ENCODE measurements at places on chromosomes 1 and 21.

DNA sequence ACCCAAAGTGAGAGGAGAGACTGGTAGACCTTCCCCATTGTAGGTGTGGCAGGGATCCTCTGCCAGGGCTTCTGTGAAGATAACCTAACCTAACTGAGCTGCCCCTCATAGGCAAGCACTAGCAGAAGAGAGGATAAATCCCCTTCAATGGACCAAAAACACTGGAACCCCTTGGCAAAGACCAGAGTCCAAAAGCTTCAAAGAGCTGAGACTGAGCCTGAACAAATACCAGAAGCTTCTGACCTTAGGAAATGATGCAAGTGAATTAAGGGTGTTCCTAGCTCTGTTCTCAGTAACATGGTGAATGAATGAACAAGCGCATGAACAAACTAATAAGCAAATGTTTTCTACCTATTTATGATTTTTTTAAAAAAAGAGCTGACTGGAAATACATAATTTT lies 123.2 kb downstream of the RRAGC start:
- DNase-seq, result no peak

- no peak for DNase-seq
Observed at GRCh38 chr1:7677111-7677510, 94.0 kb upstream of the VAMP3 start.

- DNase-seq, result no peak
Observed at GRCh38 chr1:209379280-209379679, 204.2 kb upstream of the CAMK1G start.

- DNase-seq, result no peak
Observed at GRCh38 chr1:159428536-159428935, 3.5 kb upstream of the OR10J4 start.

DNA sequence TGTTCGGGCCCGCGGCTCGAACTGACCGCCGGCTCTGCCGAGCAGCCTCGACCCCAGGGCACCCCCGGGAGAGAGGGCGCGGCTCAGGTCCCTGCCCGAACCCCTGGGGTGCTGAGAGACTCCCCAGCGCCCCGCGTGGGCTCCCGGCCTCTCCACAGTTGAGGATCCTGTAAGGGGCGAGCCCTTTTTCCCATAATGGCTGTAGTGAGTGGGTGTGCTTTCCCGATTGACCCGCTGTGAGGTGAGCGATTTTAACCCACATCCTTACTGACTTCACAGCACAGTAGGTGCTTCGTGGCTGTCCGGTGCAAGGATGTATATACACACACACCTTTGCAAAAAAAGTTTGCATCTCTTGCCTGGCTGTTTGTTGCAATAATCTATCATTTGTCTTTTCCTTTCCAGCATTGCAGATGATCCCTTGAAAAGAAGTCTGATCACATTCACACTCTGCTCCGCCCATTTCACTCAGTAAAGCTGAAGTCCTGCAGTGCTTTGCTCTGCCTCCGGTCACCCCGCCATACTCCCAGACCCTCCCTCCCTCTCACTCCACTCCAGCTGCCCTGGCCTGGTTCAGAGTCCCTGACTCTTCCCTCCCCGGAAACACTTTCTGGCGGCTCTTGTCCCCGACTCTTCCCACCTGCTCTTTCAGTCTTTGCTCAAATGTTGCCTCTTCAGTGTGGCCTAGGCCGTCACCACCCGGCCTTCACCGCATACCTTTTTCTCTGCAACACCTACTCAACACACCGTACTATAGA lies 955 bp upstream of the UBE2G2 start:
- DNase-seq, result no peak

DNA sequence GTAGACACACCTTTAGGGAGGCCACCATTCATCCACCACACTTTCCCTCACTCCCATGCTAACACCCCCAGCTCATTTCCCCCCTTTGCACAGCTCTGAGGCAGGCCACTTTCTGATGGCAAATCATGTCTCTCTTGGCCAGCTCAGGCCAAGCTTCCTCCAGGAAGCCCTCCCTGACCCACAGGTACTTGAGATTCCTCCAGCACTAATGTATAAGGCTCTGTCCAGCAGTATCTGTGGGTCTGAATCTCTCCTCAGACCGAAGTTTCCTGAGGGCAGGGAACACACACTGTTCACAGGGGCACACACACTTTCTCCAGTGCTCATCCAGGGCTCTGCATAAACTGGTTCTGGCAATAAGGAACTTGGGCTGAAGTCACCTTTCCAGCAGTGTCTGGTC lies 19.2 kb downstream of the LGR6 start:
- no peak for DNase-seq

GRCh38 chr1:153238527-153238926 lies 21.0 kb upstream of the LORICRIN start:
- DNase-seq, result no peak

DNA sequence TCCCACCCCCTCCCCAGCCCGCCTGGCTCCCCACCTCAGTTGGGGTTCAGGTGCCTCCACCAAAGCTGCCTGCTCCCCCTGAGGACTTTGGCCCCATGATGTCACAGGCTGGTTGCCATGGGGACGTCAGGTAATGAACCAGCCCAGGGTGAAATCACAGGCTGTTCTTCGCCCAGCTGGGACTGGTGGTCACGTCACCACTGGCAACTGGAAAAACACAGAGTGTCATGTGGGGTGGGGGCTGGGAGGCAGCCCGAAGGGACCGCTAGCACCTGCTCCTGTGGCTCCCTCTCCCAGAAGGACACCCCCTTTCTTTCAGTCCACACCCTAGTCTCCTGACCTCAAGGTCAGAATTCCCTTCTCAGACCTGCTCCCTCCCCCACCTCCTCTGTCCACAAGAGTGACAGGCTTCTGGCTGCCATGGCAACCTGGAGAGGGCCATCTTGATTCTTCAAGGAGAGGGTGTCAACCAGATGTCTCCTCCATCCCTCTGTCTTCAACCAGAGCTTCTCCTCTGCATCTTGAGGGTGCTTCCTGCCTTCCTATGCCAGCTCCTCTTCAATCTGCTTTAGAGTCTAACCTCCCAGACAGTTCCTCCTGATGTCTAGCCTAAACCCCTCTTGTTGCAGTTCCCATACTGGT lies 6.2 kb downstream of the FAM131C start:
- DNase-seq, result no peak

DNA sequence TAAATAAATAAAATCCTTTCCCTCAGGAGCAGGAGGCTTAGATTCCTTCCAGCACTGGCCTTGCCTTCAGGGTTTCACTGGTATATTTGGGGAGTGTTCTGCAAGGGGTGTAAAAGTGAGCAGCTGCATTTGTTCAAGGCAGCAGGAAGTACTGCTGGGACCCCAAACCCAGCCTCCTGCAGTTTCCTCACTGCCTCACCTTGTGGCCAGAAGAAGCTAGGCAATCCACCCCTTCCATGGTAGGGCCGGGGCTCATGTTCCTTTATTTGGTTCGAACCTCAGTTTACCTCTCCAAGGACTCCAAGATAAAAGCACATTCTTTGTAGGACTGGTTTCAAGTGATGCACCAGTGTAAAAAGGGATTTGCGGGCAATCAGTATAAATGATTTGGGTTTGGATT lies 21.0 kb upstream of the CFAP126 start:
- DNase-seq, result no peak

DNA sequence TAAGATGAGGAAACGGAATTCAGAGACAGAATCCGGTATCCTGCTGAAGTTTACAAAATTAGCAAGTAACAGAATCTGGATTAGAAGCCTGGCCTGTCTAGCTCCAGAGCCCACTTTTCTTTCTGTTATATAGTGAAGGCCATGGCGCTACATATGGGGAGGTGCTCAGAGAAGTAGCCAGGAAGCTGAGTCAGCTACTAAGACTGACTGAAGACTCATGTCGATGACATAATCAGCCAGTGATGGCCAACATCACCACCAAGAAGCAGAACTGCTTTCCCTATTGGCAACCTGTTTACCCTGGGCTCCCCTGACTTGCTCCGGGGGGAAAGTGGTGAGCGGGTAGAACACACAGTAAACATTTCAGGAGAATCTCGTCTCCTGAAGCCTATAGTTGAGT lies 18.8 kb downstream of the LRRC52 start:
- DNase-seq, result no peak

- DNase-seq, result no peak
Observed at GRCh38 chr1:48374785-48375184, 97.2 kb downstream of the SPATA6 start.

GRCh38 chr1:49171941-49172593 lies 395.4 kb upstream of the BEND5 start:
- DNase-seq, result no peak

DNA sequence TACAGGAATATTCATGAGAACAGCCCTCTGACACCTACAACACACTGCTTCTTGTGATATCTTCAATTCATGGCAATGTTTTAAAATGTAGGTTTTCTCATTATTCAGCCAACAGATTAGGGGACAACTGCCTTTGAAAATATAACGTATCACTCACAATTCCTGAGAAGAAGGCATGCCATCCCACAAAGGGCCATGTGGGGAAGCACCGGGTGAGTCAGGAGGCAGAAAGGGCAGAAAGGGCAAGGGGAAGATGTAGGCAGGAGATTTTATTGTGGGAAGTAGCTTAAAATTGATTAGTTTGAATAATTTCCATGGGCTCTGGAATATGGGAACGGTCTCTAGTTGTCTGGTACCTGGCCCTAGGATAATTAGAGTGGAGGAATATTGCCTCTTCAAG lies 165.7 kb downstream of the HHIPL2 start:
- DNase-seq, result no peak

GRCh38 chr1:162196387-162196786 lies 126.9 kb downstream of the NOS1AP start:
- no peak for DNase-seq

DNA sequence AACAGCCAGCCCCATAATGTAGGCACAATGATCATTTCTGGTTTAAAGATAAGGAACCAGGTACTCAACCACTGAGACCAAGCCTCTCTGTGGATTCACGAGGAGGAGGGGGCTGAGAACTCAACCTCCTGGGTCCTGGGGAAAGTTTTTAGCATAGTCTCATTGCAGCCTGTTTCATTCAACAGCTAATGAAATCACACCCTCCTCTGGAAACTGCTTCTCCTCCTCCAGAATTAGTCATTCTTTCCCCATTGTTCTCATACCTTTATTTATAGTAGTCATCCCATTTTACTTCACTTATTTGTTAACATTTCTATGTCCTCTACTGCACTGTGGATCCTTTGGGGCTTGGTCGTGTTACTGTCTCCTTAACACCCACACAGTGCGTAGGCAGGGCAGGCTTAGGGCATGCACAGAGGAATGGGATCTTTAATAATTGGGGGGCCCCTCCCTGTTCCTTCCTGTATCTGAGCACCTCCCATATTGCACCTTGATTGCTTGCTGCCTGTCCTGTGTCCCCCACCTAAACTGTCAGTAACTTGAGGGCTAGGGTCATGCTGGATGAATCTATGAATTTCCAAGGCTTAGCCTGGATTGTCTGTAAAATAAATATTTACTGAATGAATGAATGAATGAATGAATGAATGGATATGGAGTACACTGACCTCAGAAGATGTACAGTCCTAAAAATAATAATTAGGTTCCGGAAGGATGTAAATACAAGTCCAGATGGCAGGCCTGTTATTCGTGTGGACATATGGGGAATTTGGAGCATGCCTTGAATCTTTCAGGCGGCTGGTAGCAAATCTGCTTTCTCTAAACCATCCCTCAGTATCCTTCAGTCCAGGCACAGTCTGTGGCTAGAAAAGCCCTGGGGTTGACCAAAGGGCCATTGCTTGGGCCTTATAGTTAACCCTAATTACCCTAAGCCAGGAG lies 153.8 kb upstream of the HMGB4 start:
- no peak for DNase-seq

DNA sequence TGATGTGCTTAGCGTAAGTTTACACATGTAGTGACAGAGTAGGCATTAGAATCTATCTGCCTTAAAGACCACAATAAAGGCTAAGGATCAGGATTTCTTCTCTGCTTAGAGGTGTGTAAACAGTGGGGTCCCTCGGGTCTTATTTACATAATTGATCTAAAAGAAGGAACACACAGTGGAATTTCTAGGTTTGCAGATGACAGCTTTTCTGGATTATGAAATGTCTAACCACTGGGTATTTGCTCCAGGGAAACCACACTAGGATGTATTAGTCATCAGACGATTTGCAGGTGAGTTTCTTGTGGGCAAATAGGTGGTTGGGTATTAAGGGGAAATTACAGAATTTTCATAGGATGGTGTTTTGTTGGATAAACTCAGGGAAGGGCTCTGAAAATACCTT lies 5.8 kb downstream of the LRRC8D start:
- DNase-seq, result no peak

GRCh38 chr1:5165762-5166161 lies 511.4 kb downstream of the AJAP1 start:
- DNase-seq, result no peak

- DNase-seq, result no peak
Observed at GRCh38 chr1:165753934-165754333, 14.7 kb downstream of the TMCO1 start.

DNA sequence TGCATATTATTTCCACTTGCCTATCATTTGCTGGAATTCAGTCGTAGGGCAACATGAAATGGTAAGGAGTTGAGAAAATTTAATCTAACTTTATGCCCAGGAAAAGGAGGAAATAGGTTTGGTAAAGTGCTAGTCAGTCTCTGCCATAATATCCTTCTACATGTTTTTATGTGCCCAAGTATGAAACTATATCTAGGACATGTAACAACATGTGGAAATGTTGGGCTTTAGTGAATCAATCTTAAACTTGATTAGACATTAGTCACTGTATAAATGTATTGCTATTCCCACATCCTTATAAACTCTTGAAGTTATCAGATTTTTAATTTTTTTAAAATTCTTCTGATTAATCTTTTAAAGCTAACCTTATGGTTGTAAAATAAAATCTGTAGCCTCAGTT lies 204.7 kb upstream of the ZRANB2 start:
- no peak for DNase-seq

DNA sequence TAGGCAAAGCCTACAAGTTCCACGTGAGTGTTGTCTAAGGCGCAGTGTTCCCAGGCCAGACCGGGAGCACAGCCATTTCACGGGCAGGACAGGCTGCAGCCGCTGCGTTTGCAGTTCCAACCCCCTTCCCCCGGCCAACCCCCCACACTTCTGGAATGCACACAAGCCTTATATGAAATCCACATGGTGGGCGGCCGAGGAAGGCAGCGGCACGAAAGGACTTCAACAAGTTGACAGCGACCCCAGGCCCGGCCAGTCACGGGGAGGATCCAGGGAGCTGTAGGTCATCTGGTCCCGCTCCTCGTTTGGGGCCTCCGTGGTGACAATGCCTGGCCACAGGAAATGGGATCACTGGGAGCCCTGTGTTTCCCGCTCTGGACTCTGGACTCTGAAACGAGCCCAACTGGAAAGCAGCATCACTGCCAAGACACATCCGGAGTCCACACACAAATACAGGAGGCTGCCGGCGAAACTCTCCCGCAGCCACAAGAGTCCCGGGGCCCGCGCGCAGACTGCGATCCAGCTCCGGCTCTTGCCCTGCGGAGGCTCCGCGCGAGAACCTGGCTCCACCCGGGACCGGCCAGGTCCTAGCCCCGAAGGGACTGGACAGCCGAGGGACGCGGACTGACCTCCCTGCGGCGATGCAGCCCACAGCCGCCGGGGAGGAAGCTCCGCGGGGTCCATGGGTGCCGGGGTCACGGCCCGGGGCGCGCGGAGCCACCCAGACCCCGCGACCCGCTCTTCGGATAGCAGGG lies 794 bp downstream of the NID1 start:
- DNase-seq, result no peak

- no peak for DNase-seq
Observed at GRCh38 chr1:66434096-66434495, 99.9 kb upstream of the SGIP1 start.

Data from SHP77 treated with DMSO at 0.1 percent for 48 hours (cell line).